ENCODE measurements at places on chromosomes 6 and 20. TPM values are rescaled to one million over a fixed set of nuclear protein-coding genes. Genes with fewer than 3 reads are reported as not detected.
A peak's percentile ranks its signal among the peaks of the same experiment; 100 is the strongest.

GRCh38 chr6:12956991-12957320 lies 240.4 kb downstream of the PHACTR1 start:
- no peak for DNase-seq

GRCh38 chr6:92329208-92329847 lies 1090.0 kb downstream of the EPHA7 start:
- no peak for DNase-seq

GRCh38 chr20:45329497-45330319 lies 18.5 kb downstream of the SDC4 start:
- no peak for DNase-seq

GRCh38 chr6:50047026-50047425 lies 2.7 kb downstream of the DEFB112 start:
- no peak for DNase-seq

- DNase-seq, result no peak
These were observed 49.0 kb upstream of the ANKEF1 start for GRCh38 chr20:9985773-9986172.

DNA sequence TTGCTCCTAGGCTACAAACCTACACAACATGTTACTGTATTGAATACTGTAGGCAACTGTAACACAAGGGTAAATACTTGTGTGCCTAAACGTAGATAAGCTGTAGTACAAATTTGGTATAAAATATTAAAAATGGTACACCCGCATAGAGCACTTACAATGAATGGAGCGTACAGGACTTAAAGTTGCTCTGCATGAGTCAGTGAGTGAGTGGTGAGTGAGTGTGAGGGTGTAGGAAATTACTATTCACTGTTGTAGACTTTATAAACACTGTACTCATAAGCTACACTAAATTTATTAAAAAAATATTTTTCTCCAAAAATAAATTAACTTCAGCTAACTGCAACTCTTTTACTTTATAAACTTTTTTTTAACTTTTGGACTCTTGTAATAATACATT lies 391.6 kb downstream of the ADGRB3 start:
- DNase-seq, result no peak

GRCh38 chr6:35500782-35501181 lies 3.9 kb upstream of the TEAD3 start:
- DNase-seq, result peak; percentile 56

DNA sequence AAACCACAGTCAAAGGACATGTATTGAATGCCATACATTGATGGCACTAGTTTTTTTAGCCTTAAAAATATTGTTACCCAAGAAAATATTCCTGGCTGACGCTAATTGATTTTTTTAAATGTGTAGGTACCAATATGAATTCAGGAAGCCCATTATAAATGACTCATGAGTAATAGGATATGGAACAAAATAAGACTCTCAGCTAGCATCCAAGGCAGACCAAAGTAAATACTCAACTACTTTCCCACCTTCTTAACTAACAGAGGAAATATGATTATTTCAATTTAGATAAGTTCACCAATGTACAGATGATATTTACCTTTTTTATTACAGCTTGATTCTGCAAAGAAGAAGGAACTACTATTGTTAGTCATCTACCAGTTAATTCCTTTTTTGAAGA lies 43.2 kb upstream of the TXNDC5 start:
- no peak for DNase-seq

DNA sequence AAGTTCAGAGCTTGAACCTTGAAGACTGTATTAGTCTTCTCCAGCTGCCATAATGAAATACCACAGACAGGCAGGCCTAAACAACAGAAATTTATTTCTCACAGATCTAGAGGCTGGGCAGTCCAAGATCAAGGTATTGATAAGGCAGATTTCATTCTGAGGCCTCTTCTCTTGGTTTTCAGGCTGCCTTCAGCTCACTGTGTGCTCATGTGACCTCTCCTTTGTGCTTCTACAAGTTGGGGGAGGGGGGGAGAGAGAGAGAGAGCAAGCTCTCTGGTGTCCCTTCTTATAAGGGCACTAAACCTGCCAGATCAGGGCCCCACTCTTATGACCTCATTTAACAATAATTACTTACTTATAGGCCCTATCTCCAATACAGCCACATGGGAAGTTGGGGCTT lies 102.6 kb upstream of the RSPO3 start:
- peak; percentile 50 for DNase-seq

DNA sequence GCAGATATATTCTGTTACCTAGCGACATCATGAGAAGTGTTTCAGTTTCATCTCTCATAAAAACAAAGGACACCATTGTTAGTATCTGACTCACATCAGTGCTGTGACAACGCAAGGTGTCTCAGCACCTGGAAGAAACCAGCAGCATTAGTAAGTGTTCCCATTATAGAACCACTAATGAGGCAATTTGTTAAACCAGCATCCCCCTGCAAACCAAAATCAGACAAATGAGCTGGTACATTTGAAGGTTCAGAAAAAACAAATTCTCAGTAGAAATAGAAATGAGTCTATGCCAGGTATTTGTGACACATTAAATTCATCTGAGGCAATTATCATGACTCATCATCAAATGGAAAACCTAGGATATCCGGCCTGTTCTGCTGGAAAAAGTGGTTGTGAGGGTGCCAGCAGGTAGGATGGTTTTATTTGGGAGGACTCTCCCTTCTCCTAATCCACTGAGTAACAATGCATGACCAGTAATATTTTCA lies 151.7 kb downstream of the TMEM200A start:
- no peak for DNase-seq

DNA sequence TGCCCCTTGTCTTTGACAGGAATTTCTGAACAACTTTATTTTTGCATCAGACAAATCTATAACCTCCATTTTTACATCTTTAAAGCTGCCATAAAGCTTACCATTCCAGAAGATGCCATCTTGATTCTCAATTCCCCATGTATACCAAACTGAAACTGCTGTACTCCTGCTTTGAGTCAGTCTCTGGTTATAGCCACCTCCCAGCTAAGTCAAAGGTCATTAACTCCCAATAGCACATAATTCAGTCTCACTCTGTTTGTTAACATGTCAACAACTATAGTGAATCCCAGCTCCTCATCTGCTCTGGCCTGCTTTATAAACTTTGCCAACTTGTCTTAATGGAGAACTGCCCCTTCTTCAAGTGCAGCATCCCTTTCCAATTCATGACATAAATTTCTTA lies 343.6 kb downstream of the FRK start:
- no peak for DNase-seq

GRCh38 chr6:133903855-133904254 lies 14.9 kb downstream of the TCF21 start:
- DNase-seq, result no peak

- DNase-seq, result no peak
These were observed 176.6 kb upstream of the TAB2 start for GRCh38 chr6:149140910-149141290.

GRCh38 chr6:105601541-105602236 lies 198.8 kb upstream of the PREP start:
- DNase-seq, result no peak

DNA sequence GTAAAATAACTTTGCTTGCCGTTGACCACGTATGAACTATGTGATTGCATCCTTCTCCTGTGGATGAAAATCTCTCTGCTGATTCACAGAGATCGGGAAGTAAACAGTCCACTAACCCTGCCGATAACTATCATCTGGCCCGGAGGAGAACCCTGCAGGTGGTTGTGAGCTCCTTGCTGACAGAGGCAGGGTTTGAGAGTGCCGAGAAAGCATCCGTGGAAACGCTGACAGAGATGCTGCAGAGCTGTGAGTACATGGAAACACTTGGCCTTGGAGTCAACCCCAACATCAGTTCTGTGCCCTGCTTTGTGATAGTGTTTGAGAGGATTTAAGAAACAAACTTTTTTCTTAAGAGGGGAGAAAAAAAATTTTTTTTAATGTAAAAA lies 937 bp downstream of the TAF8 start:
- DNase-seq, result no peak

DNA sequence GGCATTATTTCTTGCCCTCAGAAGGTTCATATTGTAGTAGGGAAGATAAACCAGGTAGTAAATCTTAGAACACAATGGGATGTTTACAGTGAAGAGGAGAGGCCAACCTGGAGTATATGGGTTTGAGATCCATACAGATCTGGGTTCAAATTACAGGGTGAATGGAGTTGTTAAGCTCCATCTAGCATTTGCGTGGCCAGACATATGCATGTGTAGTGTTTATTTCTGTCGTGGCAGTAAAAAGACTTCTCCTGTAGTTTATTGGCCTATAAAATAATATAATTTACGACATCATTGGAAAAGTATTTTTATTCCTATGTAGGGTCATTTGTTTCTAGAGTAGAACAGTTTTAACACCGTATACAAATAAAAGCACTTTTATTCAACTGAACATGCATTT lies 25.2 kb upstream of the TULP4 start:
- DNase-seq, result no peak

GRCh38 chr6:169589293-169589692 lies 112.5 kb downstream of the WDR27 start:
- DNase-seq, result no peak

DNA sequence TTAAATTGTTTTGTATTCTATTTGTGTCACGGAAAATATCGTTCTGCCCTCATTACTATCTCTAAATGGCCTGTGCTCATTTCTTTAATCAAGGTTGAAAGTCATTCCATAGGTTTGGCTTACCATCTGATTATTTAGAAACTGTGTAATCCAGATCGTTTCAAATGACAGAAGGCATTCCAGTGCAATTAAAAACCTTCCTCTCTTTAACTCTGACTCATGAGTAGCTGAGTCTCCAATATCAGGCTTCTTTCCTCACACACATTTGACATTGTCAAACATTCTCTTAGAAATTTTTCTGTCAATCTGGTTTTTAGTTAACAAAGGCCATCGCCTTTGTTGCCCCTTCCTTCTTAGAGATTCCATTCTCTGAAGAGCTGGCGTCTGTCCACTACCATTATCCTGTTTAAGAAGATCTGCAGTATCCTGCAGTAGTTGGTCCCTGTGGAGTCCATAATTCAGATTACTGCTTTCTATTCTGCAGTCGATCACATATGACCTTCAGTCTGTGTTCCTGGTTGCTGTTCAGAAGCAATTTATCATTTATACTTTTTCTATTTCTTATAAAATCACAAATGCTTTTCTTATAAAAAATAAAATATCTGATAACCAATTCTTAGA lies 3.9 kb upstream of the TRDN start:
- DNase-seq, result no peak

- peak; percentile 72 for DNase-seq
These were observed 1.3 kb upstream of the LRRC1 start for GRCh38 chr6:53793318-53794136.

- DNase-seq, result peak; percentile 62
These were observed 878 bp upstream of the PNRC1 start for GRCh38 chr6:89079511-89080234.

GRCh38 chr6:54899442-54899841 lies 52.9 kb downstream of the FAM83B start:
- no peak for DNase-seq

- no peak for DNase-seq
These were observed 21.9 kb upstream of the CSE1L start for GRCh38 chr20:49024220-49024619.

DNA sequence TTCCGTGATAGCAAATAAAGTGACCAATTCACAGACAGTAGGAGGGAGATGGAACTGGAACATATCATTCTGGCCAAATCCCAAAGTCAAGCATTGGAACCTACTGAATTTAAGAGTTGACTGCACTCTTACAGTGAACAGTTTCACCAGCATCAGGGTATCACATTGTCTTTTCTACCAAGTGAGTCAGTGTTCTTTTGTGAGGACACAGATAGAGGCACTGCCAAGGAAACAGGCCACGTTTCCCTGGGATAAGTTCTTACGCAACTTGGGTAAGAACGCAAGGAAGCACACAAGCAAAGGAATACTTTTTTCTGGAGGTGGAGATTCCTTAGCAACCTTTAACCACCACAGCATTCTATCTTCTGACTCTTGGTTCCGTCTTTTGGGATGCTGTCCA lies 28.6 kb upstream of the ENPP5 start:
- no peak for DNase-seq

GRCh38 chr6:12931639-12932038 lies 215.1 kb downstream of the PHACTR1 start:
- no peak for DNase-seq

DNA sequence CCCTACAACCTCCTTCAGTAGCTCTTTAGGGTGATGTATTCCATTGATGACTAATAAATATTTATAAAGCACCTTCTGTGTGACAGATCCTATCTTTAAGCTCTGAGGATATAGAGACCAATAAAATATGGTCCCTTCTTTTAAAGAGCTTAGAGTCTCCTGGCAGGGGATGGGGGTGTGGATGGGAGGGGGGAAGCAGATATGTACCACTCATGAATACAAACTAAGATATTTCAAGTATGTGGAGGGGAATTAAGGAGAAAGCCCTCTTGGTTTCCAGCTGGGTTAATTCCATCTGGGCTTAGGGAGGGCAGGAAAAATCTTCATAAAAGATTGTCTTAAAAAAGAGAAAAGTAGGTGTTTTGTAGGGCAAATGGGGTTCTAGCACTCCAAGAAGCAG lies 21.6 kb upstream of the FBXO9 start:
- peak; percentile 58 for DNase-seq

DNA sequence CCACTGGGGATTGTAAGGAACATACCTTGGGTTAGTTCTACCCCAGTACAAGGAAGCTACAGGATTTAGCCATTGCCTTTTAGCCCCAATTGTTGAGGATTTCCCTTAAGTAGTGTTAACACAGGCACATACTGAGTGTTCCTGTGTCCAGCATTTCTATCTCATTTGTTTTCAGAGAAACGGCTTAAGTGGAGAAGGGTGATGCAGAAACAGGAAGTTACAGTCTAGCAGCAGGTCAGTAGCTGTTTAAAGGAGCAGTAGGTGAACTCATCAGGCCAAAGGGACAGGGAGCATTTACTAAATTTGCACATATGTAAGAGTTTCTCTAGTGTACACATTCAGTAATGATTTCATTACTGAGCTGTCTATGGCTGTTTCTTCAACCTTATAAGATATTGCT lies 644.2 kb upstream of the GJE1 start:
- no peak for DNase-seq

GRCh38 chr6:14880677-14881076 lies 365.2 kb upstream of the JARID2 start:
- no peak for DNase-seq

GRCh38 chr6:103872678-103873077 lies 987.0 kb downstream of the HACE1 start:
- no peak for DNase-seq

DNA sequence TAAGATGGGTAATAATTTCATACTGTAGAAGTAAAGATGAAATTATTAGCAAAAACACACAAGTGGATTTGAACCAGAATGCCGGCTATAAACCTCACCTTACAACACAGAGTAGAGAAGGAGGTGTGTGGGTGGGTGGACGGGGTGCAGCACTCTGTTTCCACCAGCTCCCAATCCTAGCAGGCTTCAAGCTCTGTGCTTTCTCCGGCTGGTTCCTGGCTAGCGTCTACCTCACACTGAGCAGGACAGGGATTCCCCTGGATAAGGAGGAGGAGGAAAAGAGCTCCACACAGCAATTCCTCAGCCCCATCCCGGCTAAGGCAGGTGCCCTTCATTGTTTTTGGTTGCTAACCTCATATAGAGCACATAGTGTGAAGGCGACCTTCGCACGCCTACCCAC lies 453.3 kb downstream of the C6orf118 start:
- DNase-seq, result no peak

The LY6G6F gene
- not detected for total RNA-seq

The SCAF8 gene
- 51.6 TPM for total RNA-seq

The HLA-DRB5 gene
- total RNA-seq, result 1.5 TPM

The FAM110A gene
- total RNA-seq, result 22.9 TPM

The ITCH gene
- 84.4 TPM for total RNA-seq

The SIRPD gene
- not detected for total RNA-seq

The PPP1R3G gene
- total RNA-seq, result not detected

The GGTLC1 gene
- not detected for total RNA-seq

The TREM2 gene
- total RNA-seq, result not detected

The SCUBE3 gene
- 0.81 TPM for total RNA-seq

The APOM gene
- total RNA-seq, result 2.0 TPM

The PROKR2 gene
- total RNA-seq, result not detected

The TTLL9 gene
- total RNA-seq, result 0.56 TPM

The PHACTR1 gene
- total RNA-seq, result 9.9 TPM
